ENCODE measurements at places on chromosomes 11 and 22.

GRCh38 chr11:96256215-96257011, 86.6 kb downstream of the MAML2 start:
- DNase-seq, result no peak

DNA sequence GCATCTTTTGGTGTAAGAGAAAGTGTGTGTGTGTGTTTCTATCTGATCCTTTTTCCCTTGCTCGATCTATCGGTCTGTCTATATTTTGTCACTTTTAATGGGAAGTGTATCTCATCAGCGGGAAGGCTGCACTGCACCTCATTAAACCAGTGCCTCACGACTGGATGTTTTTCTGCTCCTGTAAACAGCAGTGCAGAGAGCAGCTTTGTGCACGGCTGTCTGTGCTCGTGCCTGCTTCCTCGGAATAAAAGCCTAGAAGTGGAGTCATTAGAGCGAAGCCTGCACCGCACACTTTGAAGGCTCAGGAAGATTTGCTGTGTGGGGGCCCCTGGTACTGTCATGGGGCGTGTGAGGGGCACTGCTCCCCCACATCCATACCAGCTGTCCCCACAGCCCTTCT, 27.0 kb upstream of the PARVG start:
- DNase-seq, result no peak

DNA sequence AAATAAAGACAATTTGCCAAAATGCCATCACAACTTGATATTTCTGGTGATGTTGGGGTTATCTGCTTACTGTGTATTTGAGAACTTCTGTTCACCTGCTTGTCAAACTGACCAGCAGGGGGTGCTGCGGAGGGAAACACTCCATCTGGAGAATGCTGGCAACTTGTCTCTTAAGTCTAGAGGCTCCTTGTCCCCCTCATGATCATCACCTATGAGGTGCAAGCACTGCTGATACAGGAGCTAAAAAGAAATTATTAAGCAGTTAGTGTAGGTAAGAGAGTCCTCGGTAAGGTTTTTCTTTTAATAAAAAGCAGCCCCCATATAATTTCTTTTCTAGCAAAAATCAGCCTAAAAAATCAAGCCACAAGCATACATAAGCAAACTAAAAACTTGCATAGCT, 32.7 kb upstream of the GLYATL1B start:
- no peak for DNase-seq

DNA sequence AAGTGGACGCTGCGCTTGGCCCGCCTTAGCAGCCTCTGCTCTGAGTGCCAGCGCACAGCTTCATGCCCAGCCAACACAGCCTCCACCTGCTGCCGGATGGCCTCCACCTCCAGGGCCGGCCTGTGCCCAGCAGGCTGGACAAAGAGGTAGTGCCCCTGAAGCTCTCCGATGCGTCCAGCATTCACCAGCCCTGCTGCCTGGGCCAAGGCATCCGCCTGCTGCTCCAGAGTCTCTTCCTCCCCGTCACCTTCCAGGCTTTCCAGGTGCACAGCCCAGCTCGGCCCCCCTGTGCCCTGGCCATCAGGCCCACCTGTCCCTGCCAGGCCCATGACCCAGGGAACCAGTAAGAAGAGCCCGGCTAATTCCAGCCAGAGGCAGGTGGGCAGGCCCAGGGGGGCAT, 2.5 kb downstream of the PCSK7 start:
- DNase-seq, result no peak

- no peak for DNase-seq
Observed at GRCh38 chr11:123532131-123532530, 102.1 kb downstream of the GRAMD1B start.

- no peak for DNase-seq
Observed at GRCh38 chr11:93541884-93542810, 1.0 kb downstream of the SMCO4 start.

GRCh38 chr22:23565915-23566704, 14.0 kb downstream of the IGLL1 start:
- no peak for DNase-seq

- no peak for DNase-seq
Observed at GRCh38 chr11:80846442-80846841, 1405.6 kb upstream of the TENM4 start.

DNA sequence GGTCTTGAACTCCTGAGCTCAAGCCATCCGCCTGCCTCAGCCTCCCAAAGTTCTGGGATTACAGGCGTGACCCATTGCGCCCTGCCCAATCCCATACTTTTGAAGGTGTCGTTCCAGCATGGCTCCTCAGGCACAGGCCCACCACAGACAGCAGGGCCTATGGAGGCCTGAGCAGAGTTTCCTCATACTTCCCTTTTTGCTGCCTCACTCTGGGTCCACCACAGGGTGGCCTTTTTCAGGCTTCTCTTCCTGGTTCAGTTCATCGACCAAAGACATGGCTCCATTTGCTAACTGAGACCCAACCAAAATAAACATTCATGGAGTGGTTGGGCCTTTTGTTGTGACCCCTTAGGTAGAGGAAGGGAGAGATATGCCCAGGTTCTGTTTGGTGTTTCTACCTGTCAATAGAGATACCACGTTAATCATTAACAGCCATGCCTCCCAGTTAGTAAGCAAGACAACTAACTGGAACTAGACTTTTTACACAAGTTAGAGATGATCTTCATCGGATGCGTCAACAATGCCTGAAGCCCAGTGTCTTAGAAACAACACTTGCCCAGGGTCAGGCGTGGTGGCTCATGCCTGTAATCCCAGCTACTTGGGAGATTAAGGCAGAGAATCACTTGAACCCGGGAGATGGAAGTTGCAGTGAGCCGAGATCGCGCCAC, 35.1 kb downstream of the TRIOBP start:
- DNase-seq, result no peak

- DNase-seq, result no peak
Observed at GRCh38 chr11:103547024-103547423, 437.8 kb downstream of the DYNC2H1 start.

DNA sequence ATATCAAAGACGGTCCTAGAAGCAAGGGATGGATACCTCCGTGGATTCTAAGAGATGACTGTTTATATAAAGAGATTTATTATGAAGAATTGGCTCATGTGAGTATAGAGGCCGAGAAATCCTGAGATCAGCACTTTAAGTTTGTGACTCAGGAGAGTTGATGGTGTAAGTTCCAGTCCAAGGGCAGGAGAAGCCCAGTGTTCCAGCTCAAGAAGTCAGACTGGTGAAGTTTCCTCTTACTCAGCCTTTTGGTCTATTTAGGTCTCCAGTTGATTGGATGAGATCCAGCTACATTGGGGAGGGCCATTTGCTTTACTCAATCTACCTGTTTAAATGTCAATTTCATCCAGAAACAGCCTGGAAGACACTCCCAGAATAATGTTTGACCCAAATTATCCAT, 45.1 kb downstream of the TSPAN18 start:
- no peak for DNase-seq

GRCh38 chr22:50225200-50225969, 19.4 kb downstream of the TUBGCP6 start:
- DNase-seq, result no peak
